ENCODE measurements at places on chromosomes 1 and 21.

DNA sequence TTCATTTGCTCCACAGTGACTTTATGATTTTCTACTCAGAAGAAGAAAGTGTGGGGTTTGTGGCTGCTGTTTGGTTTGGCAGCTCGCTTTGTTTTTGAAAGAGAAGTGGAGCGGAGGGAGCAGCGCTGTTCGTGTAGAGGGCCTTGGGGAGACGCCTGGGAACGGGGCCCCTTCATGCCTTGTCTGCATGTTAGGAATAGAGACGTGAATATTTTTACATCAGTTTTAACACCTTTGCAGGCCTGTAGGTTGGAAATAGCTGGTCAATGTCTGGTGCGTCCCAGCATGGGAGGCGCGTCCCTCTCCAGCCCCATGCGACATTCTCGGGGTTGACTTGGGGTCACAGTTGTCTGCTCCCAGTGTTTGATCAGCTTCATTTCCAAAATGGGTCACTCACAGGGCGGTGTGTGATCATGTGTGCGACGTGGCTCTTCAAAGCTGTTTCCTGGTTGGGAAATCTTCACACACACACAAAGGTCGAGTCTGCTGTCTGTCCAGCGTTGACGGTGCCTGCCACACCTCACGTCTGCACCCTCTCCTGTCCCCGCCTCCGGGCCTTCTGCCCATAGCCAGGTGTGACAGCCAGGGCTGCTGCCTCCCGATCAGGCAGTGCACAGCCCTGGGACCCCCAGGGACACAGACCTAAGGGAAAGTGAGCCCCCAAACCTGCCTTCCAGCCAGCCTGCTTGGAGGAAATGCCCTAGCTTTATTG is 149.2 kb downstream of the PSMG1 start:
- DNase-seq, result peak; percentile 63

DNA sequence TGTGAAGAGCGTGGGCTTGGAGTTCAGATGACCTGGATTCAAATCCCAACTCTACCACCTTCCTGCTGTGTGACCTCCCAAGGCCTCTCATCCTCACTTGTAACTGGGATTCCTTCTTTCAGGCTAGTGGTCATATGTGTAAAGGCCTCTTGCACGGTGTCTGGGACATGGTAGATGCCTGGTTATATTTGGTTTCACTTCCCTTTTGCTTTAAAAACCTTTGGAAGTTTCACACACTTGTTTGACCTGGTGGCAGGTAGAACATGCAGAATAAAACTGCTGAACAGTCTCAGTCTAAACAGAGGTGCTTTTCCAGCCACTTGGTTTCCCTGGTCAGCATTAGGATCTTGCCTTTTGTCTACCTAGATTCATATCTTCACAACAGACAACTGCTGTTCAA is 37.0 kb upstream of the RCAN3 start:
- DNase-seq, result no peak

GRCh38 chr1:148308832-148309458 is 156.9 kb upstream of the NBPF11 start:
- no peak for DNase-seq

GRCh38 chr21:44437696-44438431 is 17.4 kb upstream of the LRRC3 start:
- peak; percentile 17 for DNase-seq

GRCh38 chr21:25501462-25501861 is 105.8 kb downstream of the MRPL39 start:
- no peak for DNase-seq

DNA sequence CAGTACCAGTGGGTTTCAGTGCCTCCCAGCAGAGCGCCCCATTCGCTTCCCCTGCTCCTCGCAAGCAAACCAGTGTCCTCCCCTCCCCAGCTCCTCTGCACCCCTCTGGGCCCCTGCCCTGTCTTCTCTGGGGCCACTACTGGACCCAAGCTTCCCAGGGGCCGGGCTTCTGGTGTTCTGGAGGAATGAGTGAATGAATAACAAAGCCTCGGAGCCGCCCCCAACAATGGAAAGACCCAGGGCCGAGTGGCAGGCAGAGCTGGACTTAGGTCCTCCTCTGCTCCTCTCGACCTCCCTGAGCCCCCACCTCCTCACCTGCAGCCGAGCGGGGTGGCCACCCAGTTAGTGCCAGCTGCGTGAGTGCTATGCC is 37.6 kb downstream of the MATN1 start:
- DNase-seq, result peak; percentile 10

DNA sequence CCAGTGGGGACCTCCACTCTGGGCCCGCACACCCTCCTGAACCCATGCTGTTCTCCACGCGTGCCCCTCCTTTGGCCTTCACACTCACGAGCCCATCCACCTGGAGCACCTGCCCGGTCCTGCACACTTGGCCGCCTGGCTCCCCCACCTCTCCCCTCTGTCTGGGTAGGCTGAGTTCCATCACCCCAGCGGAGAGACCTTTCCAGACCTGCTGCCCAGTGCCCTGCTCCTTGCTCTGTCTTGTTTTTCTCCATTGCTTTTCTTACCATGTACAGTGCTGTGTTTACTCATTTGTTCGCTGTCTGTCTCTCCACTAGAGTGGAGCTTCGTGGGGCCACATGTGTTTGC is 351.0 kb upstream of the VAMP3 start:
- peak; percentile 12 for DNase-seq

- DNase-seq, result no peak
These were observed 64.1 kb upstream of the ATP1B1 start for GRCh38 chr1:169042377-169042776.

- peak; percentile 51 for DNase-seq
These were observed 45.9 kb downstream of the OLIG1 start for GRCh38 chr21:33115631-33116510.

DNA sequence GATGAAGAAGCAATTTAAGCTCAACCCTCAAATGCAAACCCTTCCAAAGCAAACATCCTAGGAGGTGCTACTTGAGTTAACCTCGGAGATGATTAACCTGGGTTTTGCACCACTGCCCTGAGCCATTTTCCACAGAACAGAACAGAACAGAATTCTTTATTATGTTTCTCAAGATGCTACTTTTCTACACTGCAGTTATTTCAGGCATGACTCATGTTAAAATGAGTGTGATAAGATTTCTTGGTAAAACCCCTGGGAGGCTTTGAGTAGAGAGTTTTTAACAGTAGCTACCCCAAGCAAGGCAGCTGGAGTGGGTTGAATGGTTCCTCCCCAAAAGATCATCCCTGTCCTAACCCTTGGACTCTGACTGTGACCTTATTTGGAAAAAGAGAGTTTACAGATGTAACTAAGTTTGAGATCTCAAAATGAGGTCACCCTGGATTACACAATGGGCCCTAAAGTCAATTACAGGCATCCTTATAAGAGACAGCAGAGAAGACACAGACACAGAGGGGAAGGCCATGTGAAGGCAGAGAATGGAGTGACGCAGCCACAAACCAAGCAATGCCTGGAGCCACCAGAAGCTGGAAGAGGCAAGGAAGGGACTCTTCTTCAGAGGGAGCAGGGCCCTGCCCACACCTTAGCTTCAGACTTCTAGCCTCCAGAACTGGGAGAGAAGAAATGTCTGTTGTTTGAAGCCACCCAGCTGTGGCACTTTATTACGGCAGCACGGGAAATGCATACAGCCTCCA is 153.4 kb downstream of the ETS2 start:
- DNase-seq, result no peak

DNA sequence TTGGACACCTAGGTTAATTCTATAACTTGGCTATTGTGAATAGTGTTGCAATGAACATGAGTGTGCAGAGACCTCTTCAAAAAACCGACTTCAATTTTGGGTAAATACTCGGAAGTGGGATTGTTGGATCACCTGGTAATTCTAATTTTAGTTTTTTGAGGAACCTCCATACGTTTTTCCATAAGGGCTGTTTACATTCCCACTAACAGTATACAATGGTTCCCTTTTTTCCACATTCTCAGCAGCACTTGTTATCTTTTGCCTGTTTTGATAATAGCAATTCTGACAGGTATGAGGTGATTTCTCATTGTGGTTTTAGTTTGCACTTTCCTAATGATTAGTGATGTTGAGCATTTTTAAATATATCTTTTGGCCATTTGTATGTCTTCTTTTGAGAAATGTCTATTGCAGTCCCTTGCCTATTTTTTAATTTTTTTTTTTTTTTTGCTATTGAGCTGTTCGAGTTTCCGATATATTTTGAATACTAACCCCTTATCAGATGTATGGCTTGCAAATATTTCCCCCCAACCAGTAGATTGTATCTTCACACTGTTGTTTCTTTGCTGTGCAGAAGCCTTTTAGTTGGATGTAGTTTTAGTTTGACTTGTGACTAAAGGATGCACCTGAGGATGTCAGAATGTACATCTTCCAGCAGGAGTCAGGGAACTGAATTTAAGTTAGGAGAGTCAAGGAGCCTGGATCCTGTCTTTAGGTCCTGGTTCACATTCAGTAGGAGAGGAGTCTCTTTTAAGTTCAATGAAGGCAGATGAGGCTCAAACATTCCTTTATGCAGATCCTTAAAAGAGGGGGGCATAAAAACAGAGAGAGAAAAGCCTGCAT is 120.0 kb downstream of the S1PR1 start:
- no peak for DNase-seq

DNA sequence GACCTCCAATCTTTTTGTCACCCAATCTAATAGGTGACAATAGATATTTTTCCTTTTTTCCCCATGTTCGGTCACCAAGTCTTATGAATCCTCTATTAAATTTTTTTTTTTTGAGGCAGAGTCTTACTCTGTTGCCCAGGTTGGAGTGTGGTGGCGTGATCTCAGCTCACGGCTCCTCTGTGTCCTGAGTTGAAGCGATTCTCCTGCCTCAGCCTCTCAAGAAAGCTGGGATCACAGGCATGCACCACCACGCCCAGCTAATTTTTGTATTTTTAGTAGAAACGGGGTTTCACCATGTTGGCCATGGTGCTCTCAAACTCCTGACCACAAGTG is 42.5 kb upstream of the MTF1 start:
- no peak for DNase-seq

GRCh38 chr1:14866911-14867612 is 268.6 kb downstream of the KAZN start:
- DNase-seq, result no peak

DNA sequence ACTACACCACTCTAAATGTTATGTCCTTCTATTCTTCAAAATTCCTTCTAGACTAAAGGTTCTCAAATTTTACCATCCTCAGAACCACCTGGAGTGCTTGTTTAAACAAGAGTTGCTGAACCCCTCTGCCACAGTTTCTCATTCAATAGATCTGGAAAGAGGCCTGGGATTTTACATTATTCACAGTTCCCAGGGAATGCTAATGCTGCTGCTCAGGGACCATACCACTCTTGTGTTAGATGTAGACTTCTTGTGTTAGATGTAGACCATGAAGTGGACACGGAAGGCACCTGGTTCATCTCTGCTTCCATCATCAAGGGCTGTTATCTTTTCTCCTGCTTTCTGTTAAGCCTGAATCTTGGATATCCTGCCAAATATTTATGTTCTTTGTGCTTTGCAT is 31.3 kb upstream of the CCN1 start:
- DNase-seq, result no peak

GRCh38 chr1:221697923-221698425 is 43.9 kb downstream of the DUSP10 start:
- DNase-seq, result no peak

DNA sequence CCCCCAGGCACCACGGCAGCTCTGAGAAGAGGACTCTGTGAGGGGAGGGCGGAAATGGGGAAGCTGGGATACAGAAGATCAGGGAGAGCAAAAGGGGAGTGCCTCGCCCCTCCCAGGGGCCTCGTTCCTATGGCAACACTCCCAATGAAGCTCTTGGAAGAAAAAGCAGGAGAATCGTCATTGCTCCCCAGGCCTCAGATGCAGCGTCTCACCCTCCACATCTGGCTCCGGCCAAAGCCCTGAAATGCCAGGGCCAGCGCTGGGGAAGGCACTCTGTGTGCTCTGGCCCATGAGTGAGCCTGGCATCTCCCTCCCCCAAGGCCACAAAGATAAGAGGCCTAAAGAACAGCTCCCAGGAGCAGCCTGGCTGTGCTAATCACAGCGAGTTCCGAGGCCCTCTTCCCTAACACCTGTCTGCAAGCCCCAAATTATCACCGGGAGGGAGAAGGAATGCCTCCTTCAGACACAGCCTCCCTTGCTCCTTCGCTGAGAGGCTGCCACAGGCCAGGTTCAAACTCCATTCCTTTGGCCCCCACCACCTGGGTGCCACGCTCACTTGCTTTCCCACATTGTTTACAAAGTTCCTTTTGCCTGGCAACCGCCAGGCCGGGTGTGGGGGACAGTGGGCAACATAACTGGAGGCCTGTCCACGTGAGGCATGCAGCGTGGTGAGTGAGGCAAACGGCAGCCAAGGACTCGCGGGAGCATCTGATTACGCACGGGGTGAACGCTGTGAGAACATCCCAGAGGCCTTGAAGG is 27.8 kb downstream of the ECE1 start:
- DNase-seq, result peak; percentile 69
